ENCODE measurements at places on chromosomes 4 and X.

DNA sequence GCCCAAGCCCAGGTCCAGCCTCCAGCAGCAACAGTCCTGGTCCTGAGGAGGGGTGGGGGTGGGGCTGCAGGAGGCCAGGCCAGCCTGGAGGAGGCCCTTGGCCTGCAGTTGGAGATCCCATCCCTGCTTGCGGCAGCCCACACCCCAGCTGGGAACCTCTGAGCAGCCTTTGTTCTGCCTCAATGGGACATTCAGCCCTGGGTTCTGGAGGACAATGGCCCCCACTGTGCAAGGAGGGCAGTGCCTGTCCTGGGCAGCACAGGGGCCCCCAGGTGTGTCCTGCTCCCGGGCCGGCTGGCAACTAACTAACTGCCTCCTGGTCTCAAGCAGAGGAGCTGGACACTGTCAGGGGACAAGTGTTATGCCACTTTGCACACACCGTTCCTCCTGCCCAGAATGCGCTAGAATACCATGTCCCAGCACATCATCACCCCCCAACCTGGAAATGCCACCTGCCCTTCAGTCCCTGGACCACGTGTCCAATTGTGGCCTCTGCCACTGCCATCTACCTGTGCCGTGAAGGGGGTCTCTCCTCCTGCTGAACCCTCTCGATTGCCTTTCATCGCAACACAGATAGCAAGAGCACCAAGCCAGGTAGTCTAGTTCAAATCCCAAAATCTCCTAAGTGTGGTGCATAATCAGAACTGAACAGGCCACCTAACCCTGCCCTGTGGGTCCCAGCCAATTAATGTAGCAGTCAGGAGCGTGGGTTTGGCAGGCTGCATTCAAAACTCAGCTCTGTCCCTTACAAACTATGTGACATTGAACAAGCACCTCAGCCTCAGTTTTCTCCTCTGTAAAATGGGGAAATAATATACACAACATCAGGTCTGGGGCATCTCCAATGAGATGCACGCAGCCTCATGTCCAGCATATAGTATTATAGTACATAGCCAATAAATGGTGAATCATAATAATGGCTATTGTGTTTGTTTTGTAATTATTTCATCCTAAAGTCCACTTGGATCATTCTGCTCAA lies 8.8 kb downstream of the PPP2R2C start:
- no peak for DNase-seq

- DNase-seq, result no peak
Observed at GRCh38 chr4:22237846-22238494, 277.9 kb downstream of the ADGRA3 start.

DNA sequence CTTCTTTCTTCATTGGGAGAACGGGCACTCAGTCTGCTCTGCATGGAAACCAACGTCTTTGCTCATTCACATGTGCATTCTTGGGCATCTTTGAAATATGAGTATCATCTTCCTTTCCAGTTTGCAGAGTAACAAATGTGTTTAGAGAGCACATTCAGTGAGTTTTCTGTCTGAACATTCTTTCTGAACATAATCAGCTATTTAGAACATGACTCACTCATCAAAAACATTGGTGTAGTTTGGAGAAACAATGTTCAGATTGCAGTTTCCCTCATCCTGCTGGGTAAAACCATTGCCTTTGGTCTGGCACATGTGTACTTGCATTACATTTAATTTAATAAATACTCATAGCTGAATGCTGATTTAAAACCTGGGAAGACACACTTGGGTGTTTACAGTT lies 81.5 kb upstream of the F9 start:
- DNase-seq, result no peak

DNA sequence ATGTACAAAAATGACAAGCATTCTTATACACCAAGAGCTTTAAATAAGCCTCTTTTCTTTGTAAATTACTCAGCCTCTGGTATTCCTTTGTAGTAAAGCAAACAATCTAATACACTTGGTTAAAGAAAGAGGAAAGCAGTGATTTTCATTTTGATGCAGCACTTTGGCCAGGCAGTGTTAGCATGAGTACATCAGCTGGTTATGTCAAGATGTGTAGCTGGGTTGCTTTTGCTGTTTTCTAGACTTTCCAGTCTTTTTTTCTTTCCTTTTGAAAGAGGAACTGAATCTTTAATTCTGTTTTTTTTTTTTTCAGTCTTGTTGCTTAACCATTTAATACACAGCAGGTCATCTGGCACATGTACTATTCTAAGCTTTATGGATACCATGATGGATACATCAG lies 167.1 kb upstream of the AADAT start:
- DNase-seq, result no peak

GRCh38 chrX:33725535-33726210 lies 406.4 kb downstream of the FAM47A start:
- peak; percentile 11 for DNase-seq

DNA sequence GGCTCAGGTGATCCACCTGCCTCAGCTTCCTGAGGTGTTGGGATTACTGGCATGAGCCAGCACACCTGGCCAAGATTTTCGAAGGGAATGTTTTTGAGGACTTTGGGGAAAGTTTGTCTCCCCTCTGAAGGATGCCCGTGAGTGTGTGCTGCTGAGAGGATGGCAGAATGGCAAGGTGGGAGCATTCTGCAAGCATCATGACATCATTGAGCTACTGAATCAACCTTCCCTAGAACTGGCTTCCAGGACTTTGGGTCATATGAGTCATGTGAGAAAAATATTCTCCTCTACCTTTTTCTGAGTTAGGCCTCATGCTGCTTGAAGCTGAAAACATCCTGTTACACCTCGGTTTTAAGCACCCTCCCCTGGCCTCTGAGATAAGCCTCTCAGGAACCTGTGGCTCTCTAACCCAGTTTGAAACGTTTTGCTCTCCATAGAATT lies 31.0 kb downstream of the TMEM131L start:
- DNase-seq, result no peak

DNA sequence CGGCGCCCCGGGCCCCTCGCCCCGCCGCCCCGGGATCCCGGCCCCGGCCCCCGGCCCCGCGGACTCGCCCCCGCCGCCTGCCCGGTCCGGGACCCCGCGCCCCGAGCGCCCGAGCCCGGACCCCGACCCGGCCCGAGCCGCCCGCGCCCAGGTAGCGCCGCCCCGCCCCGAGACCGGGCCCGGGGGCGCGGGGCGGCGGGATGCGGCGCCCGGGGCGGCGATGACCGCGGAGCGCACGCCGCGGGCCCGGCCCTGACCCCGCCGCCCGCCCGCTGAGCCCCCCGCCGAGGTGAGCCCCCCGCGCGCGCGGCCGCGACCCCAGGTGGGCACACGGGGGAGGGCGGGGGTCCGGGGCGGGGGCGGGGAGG lies 224 bp downstream of the FGFRL1 start:
- DNase-seq, result no peak

DNA sequence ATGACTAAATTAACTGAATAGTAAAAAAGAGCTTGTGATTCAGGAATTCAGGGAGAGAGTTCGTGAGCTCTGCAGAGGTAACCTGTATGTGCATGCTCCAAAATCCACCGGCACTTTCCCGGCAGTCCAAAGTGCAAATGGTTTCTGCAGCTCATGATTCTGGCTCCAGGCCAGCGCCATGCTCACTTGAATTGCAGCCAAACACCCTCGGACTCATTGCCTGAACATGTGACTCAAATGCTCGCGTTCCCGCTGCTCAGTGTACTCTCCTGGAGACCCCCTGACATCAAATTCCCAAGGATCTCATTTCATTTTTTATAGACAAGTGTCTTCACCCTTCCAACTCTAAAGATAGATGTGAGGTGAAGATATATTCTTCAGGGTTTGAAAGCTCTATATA lies 44.1 kb upstream of the SH3RF1 start:
- DNase-seq, result no peak

GRCh38 chr4:68342134-68342533 lies 7.8 kb downstream of the YTHDC1 start:
- no peak for DNase-seq

GRCh38 chrX:72254816-72255215 lies 16.0 kb upstream of the ERCC6L start:
- DNase-seq, result no peak

- DNase-seq, result no peak
Observed at GRCh38 chr4:120920666-120921065, 1.9 kb downstream of the PRDM5 start.

- DNase-seq, result no peak
Observed at GRCh38 chr4:41446391-41446790, 91.6 kb upstream of the LIMCH1 start.

GRCh38 chr4:119962631-119963030 lies 104.0 kb downstream of the MAD2L1 start:
- DNase-seq, result no peak

DNA sequence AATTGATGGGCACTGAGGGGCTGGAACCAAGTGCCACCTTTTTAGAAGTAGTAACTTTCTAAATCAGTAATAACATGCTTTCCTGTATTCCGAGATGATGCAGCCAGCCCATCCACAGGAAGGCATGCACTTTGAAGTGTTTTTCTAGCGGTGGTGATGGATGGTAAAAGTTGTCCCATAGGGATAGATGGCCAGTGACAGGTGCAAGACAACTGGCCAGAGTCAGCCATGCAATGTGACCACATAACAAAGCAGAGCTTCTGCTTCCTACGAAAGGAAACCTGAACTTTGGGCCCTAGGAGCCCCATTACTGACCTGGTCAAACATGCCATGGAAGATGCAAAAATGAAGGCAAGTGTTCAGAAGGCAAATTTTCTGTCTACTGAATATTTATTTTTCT lies 72.3 kb downstream of the NR3C2 start:
- DNase-seq, result no peak

DNA sequence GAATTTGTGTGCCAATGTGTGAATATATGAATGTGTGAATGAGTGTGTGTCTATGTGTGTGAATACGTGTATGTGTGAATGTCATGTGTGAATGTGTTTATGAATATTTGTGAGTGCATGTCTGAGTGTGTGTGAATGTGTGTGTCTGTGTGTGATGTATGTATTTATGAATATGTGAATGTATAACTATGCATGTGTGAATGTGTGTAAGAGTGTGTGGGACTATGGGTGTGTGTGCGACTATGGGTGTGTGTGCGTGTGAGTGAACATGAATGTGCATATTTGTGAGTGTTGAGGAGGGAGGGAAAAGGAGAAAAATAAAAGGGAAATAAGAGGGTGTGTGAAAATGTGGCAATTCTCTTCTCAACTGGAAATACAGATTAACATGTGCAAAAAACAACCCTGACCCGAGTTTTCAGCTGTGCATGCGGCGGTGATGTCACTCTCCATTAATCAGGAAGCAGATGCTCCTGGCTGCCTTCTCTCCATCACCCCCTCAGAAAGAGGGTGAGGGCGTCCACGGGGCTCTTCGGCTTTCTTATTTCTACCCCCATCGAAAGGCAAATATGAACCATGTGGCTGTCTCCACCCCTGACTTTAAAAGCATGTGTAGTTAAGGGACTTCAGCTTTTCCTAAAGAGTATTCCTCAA lies 219.8 kb downstream of the MAML3 start:
- DNase-seq, result no peak

DNA sequence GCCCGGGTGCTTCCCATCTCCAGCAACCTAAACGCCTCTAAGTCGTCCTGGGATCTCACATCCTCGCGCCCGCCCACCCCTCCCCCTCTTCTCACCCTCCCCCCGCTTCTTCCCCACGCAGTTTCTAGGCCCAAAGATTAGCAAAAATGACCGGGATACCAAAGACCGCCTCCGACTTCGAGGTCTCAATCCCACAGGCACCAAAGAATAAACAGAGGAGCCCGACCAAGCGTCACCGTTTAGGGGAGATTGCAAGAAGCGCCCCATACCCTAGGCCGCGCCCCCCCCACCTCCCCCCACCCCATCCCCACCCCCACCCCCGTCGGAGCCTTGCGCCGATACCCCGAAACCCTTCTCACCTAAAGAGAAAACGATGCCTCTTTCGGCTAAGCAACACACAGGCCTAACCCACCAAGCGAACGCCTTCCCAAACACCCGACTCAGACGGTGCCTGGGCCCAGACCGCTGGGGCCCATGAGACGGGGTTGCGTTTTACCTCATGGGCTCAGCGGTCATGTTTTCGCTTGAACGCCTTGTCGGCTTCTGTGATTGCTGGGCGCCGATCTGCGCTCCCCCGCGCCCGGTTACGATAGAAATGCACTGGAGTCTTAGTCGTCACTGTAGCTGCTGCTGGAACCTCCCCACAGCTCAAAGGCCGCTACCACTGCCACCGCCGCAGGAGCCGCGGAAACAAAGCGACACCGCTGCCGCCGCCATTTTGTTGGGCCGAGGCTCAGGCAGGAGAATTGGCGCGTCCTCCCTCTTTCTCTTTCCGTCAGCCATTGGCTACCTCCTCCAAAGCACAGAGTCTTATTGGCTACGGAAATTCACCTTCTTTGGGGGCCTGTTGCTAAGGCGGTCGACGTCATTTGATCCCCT lies at the start of gene ATRX:
Gene ATRX (minus strand): TSS at position 731 of the 879 bp plus-strand sequence. CDS start 215 bp downstream, at position 516.
- DNase-seq, result peak; percentile 53

- no peak for DNase-seq
Observed at GRCh38 chrX:90040807-90041206, 119.1 kb downstream of the TGIF2LX start.

- no peak for DNase-seq
Observed at GRCh38 chr4:814312-814850, 11.5 kb downstream of the CPLX1 start.

- DNase-seq, result no peak
Observed at GRCh38 chr4:152613841-152614721, 65.7 kb downstream of the TMEM154 start.

- DNase-seq, result no peak
Observed at GRCh38 chrX:72102760-72103159, 29.0 kb downstream of the RTL5 start.

DNA sequence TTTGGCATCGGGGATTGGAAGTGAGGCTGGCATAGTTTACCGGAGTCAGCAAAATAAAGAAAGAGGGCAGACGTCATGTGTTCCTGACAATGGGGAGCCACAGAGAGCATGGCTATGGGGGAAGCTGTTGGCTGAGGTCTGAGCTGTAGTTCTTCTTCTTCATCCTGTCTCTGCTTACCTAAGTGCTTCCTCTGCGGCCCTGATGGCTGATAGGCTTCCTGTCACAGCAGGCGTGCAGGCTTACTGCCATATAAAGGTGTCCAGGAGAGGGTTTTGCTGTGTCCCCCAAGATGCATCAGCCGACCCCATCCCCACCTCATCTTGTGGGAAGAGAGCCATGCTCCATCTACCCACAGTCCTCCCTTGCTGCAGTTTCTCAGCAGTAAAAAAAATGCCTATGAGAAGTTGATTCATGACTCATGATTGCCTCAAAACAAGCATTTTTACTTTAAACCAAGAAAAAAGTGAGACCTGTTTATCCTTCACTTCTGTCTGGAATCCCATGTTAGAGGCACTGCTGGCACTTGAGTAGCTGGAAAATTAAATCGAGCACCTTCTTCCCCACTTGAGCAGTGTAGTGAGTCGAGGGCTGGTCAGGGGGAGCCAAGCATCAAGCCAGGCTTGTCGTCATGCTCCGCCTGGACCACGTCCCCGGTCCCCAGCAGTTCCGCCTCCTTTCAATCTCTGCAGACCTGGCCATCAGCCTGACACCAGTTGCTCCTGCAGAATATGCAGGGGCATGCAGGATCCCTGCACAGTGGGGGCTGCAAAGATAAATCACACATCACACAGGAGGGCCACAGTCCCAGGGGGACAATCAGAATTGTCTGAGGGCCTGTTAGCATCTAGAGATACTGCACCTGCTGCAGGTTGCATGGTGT lies 237.8 kb downstream of the EVC2 start:
- no peak for DNase-seq

- DNase-seq, result no peak
Observed at GRCh38 chrX:47862680-47863079, 26.0 kb downstream of the ZNF81 start.

Measured in neural crest cell (in vitro differentiated cells).